ENCODE measurements at places on chromosomes 2 and 18.

- DNase-seq: no peak
Observed at GRCh38 chr2:232295971-232296370, 82.6 kb upstream of the ALPP start.

DNA sequence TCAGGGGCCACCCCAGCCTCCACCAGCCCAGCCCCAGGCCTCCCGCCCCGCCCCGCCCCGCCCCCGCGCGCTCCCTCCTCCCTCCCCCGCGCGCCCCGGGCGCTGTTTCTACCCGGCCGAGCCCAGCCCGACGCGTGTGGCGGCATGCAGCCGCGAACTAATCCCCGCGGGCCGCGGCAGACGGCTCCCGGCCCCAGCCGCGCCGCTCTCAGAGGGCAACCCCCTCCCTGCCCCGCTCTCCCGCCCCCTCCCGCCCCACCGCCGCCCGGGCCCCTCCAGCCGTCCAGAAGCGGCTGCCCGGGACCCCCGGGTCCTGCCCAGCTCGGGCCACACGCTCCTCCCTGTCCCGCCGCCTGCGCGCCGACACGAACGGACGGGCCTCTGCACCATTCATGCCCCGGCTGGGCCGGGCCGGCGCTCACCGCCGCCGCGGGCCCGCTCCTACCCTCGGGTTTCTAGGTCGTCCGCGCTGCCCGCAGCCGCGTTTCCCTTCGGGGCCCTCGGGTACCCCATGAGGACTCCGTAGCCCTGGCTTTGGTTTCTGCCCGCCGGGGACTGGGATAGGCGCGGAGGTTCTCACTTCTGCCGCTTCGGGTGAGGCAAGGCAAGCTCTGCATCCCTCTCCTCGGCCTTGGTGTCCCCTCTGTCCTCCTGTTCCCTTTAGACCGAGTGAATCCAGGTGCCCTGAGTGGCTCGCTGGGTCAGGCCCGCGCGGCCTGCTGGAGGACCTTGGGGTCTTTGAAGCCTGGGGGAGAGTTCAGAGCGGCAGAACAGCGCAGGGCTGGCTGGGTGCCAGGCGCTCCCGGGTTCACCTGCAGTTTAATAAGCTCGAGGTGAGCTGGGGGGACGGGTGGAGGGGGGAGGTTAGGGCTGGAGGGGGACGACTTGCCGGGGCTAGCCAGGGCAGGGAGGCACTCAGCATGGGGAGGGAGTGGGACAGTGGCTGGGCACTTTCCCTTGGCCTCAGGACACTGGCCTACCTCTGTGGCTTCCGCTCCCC lies 3.1 kb downstream of the WNT10A start:
- no peak for DNase-seq

GRCh38 chr2:54329482-54330161 lies 73.6 kb upstream of the TSPYL6 start:
- DNase-seq: no peak

GRCh38 chr2:134253117-134253704 lies 661 bp upstream of the MGAT5 start:
- DNase-seq: no peak

- DNase-seq: peak; percentile 33
Observed at GRCh38 chr18:48902856-48903601, 47.7 kb downstream of the SMAD7 start.

DNA sequence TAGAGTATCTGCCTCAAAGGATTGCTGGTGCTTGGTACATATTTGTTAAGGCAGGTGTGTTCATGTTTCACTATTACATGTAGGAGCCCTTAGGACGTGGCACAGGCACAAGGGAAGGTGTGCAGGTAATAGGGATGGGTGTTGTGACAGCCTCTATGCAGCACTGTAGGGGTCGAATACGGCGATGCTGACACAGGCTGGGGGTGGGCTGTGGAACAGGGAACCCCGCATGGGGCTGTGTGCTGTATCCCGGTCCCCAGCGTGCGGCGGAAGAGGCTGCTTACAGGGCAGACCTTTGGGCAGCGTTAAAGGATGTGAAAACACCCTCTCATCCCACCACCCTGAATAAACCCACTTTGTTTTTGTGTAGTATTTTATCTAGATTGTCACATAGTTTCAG lies 21.5 kb downstream of the B3GNT2 start:
- no peak for DNase-seq

GRCh38 chr2:213121690-213122089 lies 29.7 kb downstream of the IKZF2 start:
- DNase-seq: no peak

- no peak for DNase-seq
Observed at GRCh38 chr2:79178076-79178674, 18.6 kb upstream of the REG3A start.

DNA sequence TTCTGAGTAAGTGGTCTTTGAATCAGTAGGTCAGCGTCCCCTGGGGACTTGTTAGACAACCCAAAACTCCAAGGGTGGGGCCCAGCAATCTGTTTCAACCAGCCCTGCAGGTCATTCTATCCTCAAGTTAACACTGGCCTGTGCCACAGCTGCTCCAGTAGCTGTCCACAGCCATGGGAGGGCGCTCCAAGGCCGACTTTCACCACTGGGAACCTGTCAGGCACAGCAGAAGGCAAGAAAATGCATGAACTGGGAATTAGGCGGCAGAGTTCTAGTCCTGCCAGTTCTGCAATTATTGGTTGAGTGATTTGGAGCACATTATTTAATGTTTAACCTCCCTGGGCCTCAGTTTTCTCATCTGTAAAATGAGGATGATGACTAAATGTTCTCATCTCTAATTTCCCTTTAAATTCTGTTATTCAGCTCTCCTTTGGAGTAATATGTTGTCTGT lies 17.4 kb upstream of the MRPL33 start:
- peak; percentile 8 for DNase-seq

DNA sequence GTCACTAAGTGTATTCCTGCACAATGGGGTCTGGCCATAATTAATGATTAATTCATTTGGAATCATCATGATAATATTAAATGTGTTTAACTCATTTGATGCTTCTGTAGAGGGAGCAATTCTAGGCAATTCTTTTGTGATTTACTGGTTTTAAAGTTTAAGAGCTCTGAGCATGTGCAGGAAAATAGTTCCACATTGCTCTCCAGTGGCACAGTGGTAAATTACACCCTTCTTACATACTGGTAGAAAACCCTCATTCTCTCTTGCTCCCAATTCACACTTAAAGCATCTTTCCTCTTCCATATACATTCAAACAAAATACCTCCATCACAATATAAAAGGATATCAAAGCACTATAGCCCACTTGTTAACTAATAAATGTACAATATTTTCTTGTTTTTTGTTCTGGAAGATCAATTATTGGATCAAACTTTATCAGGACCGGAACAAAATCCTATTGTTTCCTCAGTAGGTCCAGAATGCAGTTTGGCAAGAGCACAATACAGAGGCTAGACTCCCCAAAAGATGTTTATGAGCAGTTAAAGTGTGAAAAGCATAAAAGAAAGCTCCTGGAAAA lies 844.3 kb downstream of the MBD2 start:
- DNase-seq: peak; percentile 68

DNA sequence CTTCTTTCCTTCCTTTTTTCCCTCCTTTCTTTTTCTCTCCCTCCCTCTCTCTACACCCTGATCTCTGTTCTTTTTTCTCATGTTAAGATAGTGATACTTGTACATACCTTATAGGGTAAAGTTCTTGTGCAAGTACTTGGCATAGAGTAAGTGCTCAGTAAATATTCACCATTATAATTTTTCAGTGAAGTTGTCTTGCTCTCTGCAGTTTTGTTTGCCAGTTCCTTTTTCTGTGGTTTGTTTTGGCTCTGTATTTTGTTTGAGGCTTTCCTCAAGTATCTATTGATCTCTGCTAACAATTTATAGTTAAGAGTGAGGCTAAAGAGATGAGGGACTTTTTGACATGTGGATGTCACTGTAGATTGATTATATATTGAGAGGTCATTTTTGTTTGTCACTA lies 48.0 kb downstream of the MTX2 start:
- no peak for DNase-seq

GRCh38 chr2:20359096-20359495 lies 8.5 kb upstream of the PUM2 start:
- no peak for DNase-seq

DNA sequence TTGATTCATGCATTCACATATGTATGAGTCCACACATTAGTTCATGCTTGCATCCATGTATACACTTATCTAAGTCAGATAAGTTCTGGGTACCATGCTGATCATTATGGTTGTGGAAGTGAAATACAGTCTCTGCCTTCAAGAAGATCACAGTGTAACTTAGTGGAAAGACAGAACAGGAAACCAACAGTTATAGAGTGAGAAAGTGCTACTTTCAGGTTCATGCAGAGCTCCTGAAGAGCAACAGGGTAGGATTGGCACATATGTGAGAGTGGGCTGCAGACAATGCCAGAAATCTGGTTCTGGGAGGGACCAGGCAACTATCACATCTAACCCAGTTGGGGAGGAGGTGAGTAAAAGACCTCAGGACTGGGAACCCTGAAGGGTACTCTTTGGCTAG lies 35.4 kb upstream of the PGAP1 start:
- no peak for DNase-seq

DNA sequence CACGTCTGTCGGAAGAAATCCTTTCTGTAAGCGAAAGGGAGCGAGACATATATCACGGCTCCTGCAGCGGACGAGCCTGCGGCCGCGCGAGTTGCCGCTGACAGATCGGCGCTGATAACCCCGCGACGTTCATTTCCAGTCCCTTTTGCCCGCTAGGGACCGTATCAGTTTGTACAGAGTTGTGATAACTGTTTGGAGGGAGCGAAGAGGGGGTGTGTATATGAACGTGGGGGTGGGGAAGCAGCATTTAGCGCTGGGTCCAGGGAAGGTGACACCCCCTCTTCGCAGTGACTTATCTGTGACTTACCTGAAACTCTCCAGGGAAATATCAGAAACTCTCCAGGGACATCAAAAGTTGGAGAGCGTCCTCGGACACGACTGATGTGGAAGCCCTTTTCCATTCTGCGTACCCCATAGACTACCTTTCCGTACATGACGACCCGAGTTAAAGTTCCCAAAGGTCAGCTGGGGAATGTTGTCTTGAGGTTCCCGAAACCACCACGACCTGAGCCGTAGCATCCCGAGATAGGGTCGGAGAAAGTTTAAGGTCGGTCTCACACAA lies 948 bp upstream of the GATA6 start:
- no peak for DNase-seq

- no peak for DNase-seq
Observed at GRCh38 chr2:120736202-120736623, 545 bp downstream of the GLI2 start.

GRCh38 chr2:205333351-205333750 lies 348.9 kb upstream of the NRP2 start:
- DNase-seq: no peak

- no peak for DNase-seq
Observed at GRCh38 chr18:33152376-33152775, 288.1 kb downstream of the CCDC178 start.

All from hippocampal formation (tissue), 2 donors.